ENCODE measurements at places on chromosomes 7 and 10.

DNA sequence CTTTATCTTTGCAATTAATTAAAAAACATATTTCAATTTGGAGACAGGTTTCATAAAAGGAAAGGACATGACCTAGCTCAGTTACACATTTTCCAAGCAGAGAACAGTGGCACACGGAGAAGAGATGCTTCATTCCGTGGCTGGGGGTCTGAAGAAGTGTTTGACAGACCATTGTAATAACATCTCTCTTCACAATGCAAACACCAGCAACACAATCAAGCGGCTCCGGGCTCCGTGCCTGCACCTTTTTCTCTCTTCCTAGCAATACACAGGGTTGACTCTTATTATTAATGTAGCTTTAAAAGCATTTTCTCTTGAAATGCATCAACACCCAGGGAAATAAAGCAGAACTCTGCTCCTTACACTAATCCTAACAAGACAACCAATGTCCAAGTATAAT, 261.0 kb upstream of the AOAH start:
- DNase-seq, result no peak

GRCh38 chr7:94080551-94080950, 76.4 kb upstream of the BET1 start:
- DNase-seq, result no peak

DNA sequence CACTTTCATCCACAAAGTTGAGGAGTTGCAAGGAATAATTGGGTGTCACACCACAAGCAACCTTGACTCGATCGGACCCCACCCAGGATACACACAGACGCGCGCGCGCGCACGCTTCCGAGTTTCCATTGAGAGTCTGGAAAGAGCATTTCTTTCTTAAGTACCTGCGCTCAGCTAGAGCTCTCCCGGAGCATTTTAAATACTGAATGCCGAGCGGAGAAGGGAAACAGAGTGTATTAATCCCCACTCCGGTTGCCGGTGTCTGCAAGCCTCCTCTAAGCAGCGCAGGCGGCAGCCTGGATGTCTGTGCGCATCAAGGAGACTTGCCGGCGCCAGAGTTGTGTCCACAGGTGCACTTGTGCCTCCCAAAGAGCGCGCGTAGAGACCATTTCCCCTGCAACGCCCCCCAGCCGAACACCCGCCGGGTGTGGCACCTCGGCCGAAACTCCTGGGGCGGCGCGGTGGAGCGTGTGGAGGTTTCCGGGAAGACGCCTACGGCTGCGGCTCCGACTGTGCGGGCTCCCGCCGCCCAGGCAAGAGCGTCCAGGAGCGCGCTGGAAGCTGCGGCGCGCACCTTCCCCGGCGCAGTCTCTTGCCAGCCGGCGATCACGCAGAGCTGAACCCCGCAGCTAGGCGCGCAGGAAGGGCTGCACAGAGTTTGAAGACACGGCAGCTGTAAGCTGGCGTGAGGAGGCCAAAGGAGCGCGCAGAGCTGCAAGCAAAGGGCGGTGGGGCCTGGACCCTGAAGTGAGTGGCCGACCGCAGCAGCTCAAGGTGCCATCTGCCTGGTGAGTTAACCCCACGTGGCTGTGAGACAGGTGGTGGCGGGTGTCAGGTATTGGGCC, 1.1 kb upstream of the FEZF1 start:
- DNase-seq, result peak; percentile 79

- DNase-seq, result no peak
These were observed 40.9 kb downstream of the PPIF start for GRCh38 chr10:79387974-79388850.

GRCh38 chr7:124688991-124689390, 76.6 kb downstream of the GPR37 start:
- DNase-seq, result no peak

GRCh38 chr10:86402283-86402941, 35.8 kb upstream of the GRID1 start:
- peak; percentile 14 for DNase-seq

DNA sequence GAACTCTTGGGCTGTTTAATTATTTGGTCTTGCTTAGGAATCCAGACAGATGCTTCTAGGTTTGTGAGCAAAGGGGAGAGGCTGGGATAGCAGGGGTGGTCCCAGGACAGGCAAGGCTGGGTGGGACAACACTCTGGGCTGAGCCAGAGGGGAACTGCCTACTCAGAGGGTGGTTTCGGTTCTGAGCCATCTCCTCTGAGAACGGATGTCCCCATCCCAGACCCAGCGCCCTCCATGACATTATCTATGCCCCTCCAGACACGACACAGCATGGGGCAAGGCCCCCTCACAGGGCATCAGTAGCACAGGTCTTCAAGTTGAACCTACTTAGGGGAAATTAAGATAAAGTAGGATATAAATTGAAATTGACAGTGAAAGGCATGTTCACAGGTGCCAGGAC, 7.1 kb downstream of the ASB10 start:
- DNase-seq, result no peak

GRCh38 chr7:120059641-120060040, 213.3 kb upstream of the KCND2 start:
- no peak for DNase-seq

- DNase-seq, result peak; percentile 23
These were observed 53.2 kb upstream of the FAM20C start for GRCh38 chr7:139131-139530.

DNA sequence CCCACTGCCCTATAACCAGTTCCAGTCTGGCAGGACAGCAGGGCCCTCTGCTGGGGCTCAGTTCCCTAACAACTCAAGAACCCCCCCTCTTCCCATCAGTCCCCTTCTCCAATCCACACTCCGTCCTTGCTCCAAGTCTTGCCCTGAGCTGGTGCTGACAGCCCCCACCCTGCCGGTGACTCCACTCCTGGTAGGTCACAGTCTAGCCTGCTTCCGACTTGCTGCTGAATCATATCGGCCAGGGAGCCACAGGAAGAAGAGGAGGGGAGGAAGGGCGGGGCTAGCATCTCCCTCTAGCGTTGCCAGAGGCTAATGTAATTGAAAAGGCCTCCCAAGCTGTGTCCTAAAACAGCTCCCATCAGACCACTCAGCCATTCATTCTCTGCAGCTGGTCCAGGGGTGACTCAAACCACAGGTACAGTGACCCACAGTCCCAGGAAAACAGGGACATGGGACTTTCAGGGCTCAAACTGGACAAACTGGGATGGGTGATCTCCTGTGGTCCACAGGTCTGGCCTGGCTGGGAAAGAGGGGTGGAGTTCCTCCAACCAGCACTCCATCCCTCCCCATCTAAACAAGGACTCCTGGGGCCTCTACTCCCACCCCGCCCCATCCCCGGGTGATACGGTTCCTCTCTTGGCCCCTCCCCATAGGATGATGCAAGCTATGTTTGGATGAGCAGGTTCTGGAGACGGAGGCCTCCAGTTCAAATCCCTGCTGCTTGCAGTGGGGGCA, 158.8 kb downstream of the SH3PXD2A start:
- DNase-seq, result peak; percentile 72

DNA sequence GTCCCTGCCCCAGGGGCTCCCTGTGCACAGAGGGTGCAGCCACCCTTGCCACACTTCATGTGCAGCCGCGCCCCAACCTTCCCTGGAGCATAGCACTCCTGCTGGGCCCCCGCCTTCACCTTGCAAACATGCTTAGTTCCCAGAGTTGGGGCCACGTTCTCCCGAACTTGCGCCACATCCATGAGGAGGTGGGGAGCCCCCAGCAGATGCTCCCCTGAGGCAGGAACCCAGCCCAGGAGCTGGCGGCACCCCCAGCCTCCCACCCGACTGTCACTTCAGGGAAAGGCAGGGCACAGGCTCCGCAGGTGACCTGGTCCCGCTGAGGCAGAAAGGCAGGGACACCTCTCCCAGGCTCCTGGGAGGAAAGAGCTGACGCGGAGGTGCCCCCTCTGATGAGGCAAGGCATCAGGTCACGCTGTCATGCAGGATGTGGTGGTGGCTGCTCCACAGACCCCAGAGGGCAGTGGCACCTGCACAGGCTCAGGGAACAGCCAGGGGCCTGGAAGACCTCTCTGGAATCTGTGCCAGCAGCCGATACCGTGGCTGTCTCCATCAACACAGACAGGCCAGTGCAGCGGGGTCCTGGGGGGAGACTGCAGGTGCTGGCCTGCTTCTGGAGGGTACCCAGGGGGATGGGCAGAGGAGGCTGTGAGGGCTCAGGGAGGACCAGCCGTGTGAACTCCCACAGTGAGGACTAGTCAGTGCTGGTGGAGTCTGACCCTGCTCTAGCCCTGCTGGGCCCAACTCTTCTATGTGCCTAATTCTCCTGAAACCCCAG, 221.3 kb downstream of the MAD1L1 start:
- DNase-seq, result no peak

DNA sequence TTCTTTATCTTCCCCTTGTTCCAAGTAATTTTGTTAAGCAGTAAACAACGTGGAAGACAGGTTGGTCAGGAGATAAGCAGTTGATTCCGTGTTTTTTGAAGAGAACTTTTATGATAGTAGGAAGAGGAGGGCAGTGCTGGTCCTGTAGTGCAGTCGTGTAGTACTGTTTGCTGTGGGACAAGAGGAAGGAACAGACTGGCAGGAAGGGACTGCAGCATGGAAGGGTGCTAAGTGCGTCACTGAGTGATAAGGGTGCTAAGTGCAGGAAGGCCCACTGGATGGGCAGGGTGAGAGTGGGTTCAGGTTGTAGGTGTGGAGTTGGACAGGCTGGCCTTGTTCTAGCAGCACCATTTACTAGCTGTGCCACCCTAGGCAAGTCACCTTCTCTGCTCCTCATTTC, 125.0 kb downstream of the SDK1 start:
- no peak for DNase-seq

- no peak for DNase-seq
These were observed 35.0 kb upstream of the CPXM2 start for GRCh38 chr10:123926401-123927264.

- DNase-seq, result no peak
These were observed 35.1 kb downstream of the RTKN2 start for GRCh38 chr10:62233356-62234076.

GRCh38 chr10:3976718-3977117, 191.7 kb upstream of the KLF6 start:
- no peak for DNase-seq

- DNase-seq, result no peak
These were observed 14.9 kb downstream of the SFTPD start for GRCh38 chr10:79933961-79934360.

DNA sequence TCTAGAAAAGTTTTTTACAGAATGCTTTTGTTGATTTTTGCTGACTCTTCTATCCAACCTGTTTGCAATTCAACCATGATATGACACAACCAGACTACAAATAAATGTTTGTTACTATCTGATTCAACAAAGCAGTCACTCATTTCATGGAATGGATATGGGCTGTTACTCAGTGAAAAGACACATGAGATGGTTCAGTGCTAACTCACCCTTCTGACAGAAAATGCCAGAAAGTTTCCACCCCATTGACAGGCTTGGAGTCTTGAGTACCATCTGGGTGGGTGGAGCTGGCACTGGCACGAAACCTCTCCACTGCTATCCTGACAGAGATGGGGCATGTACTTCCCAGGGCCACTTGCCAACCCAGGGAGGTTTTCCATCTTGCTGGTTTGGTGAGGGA, 39.5 kb downstream of the RBM28 start:
- DNase-seq, result no peak

- no peak for DNase-seq
These were observed 30.9 kb upstream of the KMT2E start for GRCh38 chr7:104983076-104983577.

DNA sequence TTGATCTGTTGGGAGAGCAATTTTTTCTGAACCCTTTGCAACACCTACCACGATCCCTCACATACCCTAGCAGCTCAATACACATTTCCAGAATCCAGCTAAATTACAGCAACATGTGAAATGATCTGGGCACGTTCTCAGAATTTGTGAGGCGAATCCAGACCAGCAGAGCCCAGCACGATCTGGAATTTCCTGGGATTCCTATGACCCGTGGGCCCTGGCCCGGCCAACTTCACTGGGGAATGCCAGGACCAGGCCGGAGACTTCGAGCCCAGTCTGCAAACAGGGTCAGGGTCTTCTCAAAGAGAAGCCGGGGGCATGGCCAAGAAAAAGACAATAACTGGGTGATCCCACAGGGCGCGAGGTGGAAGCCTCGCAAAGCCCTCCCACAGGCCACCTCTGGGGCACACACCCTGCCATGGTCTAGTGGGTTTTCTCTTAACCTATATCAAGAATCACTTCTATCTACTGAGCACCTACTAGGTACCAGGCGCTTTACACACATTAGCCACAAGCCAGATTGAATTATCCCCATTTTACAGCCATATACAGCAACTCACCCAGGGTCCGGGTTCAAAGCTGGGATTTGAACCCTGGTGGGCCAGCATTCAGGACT, 33.8 kb downstream of the FAM53B start:
- no peak for DNase-seq

- DNase-seq, result no peak
These were observed 18.0 kb upstream of the RSU1 start for GRCh38 chr10:16835228-16835627.
